ENCODE measurements at places on chromosomes 3 and 15.

- no peak for DNase-seq
These were observed 81.6 kb upstream of the CHMP2B start for GRCh38 chr3:87145553-87145952.

- no peak for DNase-seq
These were observed 4.2 kb downstream of the ABTB1 start for GRCh38 chr3:127676921-127677351.

GRCh38 chr3:45055032-45055410 lies 28.9 kb downstream of the CLEC3B start:
- DNase-seq = no peak

DNA sequence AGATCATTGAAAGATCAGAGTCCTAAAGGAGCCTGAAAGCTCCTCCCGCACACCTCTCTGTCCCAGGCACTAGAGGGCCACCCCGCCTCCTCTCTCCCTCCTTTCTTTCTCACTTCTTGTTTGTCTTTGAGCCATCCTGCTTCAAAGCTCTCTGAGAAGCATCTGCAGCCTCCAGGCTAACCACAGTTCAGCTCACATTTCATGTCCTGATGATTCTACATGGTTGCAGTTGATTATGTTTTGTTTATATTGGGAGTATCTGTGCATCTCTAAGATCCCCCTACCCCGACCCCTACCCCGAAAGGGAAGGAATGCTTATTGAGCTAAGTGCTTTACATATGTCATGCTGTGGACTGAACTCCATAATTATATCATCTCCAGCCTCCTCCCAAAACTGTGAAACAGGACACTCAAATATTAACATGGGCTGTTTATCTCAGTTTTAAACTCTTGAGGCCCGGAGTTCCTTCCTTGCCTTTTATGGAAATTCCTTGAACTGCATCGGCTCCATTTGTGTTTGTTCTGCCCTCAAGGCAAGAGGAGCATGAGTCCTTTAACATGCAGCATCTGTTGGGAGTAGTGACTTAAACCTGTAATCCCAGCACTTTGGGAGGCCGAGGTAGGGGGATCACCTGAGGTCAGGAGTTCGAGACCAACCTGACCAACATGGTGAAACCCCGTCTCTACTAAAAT lies 30.9 kb downstream of the MGLL start:
- DNase-seq = no peak

DNA sequence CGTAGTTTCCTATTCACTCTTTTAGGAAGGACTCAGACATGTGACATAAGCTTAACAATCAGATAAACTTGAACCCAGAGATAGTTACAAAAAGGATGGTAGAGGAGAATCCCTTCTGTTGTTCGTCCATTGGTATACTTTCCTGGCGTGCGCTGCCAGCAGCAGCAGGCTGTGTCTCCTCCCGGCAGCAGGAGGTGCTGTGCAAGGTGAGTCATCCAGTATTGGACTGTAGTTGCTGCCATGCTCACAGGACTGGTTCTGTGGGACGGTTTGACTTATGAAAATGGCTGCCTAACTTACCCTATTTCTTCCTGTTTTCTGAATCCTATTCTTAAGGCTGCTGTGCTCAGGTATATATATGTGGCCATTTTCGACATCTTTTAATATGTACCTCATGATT lies 253.4 kb upstream of the LRRC3B start:
- no peak for DNase-seq

GRCh38 chr3:195123281-195123691 lies 147.7 kb downstream of the XXYLT1 start:
- DNase-seq = no peak

- DNase-seq = no peak
These were observed 249.4 kb downstream of the FAM43A start for GRCh38 chr3:194935061-194935460.

DNA sequence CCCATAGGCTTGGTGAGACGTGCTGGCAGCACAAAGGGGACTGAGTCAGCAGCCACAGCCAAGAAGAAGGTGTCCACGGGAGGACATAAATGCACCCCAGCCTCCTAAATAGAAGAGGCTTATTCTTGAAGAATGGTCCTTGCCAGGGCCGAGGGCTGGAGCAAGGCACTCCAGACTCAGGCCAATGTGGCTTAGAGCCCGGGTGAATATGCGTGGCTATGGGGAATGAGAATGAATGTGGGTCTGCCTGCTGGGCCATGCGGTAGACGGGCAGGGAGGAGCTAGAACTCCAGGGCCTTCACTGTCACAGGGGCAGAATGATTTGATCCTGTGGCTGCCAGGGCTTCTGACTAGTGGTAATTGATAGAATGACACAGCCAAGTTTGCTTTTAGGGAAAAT lies 34.0 kb downstream of the DHX30 start:
- DNase-seq = no peak

DNA sequence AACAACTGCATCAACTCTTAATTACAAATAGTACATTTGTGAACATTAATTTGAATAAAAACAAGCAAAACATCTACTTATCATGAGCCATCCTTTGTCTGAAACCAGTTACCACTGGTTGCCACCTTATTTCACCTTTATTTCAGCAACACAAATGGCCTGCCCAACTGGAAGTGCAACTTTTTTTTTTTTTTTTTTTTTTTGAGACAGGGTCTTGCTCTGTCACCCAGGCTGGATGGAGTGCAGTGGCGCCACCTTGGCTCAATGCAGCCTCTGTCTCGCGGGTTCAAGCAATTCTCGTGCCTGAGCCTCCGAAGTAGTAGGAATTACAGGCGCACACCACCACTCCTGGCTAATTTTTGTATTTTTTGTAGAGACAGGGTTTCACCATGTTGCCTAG lies 13.1 kb downstream of the WDR82 start:
- DNase-seq = no peak

- no peak for DNase-seq
These were observed 47.4 kb upstream of the VGLL4 start for GRCh38 chr3:11690863-11691766.

DNA sequence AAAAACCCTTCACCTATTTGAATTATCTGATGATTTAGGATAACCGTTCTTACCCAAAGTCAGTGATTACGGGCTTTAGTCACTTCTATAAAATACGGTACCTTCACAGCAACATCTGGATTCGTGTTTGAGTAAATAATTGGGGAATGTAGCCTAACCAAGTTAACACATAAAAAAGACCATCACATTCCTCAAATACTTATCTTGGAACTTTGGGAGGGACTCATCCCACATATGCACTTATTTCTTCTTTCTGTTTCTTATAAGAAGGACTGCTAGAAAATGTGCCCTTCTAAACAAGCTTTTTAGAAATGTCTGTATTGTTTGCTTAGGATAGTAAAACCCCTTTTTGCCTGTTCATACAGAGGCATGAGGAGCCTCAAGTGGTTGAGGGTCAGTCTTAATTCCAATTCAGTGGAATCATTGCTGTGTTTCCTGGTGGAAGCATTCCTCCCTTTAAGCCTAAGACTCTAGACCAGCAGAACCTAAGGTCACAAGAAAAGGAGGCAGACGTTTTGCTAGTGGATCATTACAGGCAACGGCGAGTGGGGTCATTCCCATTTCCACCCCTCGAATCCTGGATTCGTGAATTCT lies 67.5 kb downstream of the TMEM44 start:
- DNase-seq = no peak

GRCh38 chr3:141371882-141372281 lies 3.6 kb downstream of the ZBTB38 start:
- no peak for DNase-seq

DNA sequence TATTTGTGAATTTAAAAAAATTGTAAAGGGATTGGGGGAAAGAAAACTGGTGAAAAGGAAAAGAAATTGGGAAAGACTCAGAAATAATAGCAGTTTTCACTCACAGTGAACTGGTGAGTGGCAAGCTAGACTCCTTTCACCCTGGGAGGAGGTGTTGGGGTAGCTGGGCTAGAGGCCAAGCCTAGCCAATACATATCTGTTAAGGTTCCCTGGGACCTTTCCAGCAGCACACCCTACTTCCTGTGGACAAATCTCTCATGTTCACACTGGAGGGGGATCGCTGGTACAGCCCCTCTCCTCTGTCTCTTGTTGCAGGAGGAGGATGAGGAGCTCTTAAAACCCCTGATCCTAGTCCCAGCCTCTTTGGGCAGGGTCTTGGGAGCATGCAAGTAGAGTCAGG lies 3.7 kb upstream of the RPP25 start:
- no peak for DNase-seq

- DNase-seq = no peak
These were observed 5.1 kb downstream of the PHLDB2 start for GRCh38 chr3:111863942-111864694.

Measured in NCI-H446 treated with DMSO at 0.1 percent for 48 hours (cell line).